ENCODE measurements at places on chromosomes 3 and 15. TPM values are rescaled to one million over a fixed set of nuclear protein-coding genes. Genes with fewer than 3 reads are reported as not detected.

GRCh38 chr3:190579514-190580137 lies 65.7 kb downstream of the IL1RAP start:
- H3K4me1 ChIP-seq = peaks cover 77% of the 10 kb centered on the region
- no peak overlapping the region for H3K4me3 ChIP-seq
- peaks cover 42% of the 10 kb centered on the region for H3K36me3 ChIP-seq
- no peak overlapping the region for H3K27ac ChIP-seq

GRCh38 chr15:67805666-67806516 lies 19.4 kb upstream of the SKOR1 start:
- no peak for DNase-seq
- H3K27ac ChIP-seq = no peak overlapping the region
- H3K4me3 ChIP-seq = no peak overlapping the region
- H3K27me3 ChIP-seq = no peaks in the 10 kb centered on the region

Gene IFT122
- 26.9 TPM for total RNA-seq

Gene NT5DC2
- 23.5 TPM for total RNA-seq

DNA sequence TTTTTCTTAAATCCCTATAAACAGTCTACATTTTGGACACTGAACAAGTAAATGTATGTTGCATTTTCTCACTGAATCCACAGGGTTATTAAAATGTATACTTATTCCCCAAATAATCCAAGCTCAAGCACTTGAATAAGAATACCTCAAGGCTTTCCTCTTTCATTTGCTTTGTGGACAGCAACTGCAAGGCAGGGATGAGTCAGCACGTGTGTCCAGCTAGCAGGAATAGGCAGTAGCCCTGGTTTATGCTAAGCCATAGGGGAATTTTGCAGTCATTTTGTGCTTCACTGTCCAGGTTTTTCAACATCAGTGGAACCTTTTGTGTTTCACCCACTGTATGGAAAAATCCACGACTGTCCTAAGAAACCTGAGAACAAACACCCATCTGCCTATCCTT lies 96.7 kb upstream of the KCNMB2 start:
- H3K4me1 ChIP-seq = no peaks in the 10 kb centered on the region
- no peaks in the 10 kb centered on the region for H3K27me3 ChIP-seq
- H3K27ac ChIP-seq = no peak overlapping the region

GRCh38 chr15:41561777-41562145 lies 2.7 kb downstream of the TYRO3 start:
- no peaks in the 10 kb centered on the region for H3K36me3 ChIP-seq
- H3K27ac ChIP-seq = no peak overlapping the region
- no peak for DNase-seq
- no peak overlapping the region for H3K4me3 ChIP-seq
- peaks cover 17% of the 10 kb centered on the region for H3K27me3 ChIP-seq

- no peaks in the 10 kb centered on the region for H3K4me1 ChIP-seq
- DNase-seq = no peak
- no peaks in the 10 kb centered on the region for H3K36me3 ChIP-seq
- no peak overlapping the region for H3K27ac ChIP-seq
- no peak overlapping the region for H3K4me3 ChIP-seq
- H3K27me3 ChIP-seq = no peaks in the 10 kb centered on the region
Measured at GRCh38 chr3:7734456-7734855, 767.2 kb upstream of the LMCD1 start.

DNA sequence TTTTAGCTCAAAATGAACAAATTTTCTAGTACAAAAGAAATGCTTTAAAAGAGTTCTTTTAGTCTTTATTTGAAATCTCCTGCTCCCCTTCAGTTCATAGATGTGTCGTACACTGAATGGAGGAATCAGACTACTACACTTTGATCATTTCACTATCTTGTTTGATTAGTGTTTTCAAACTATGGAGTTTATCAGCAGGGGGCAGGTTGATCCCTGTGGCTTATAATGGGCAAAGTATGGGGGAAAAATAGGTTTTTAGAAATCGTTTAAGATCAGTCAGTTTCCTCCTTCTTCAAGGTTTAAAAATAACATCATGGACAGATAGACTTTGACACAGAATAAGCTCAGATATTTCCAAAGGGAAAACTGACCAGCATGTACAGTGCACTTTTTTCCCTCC lies 701.7 kb downstream of the CADM2 start:
- no peak for DNase-seq
- H3K4me1 ChIP-seq = no peaks in the 10 kb centered on the region
- no peaks in the 10 kb centered on the region for H3K27me3 ChIP-seq
- no peak overlapping the region for H3K27ac ChIP-seq
- H3K4me3 ChIP-seq = no peak overlapping the region
- no peaks in the 10 kb centered on the region for H3K36me3 ChIP-seq

- DNase-seq = no peak
- H3K4me1 ChIP-seq = no peaks in the 10 kb centered on the region
- H3K4me3 ChIP-seq = no peak overlapping the region
- no peaks in the 10 kb centered on the region for H3K27me3 ChIP-seq
- no peak overlapping the region for H3K27ac ChIP-seq
- no peaks in the 10 kb centered on the region for H3K36me3 ChIP-seq
Measured at GRCh38 chr3:52181543-52181942, 16.4 kb upstream of the ALAS1 start.

Gene ZNF385D
- not detected for total RNA-seq

Gene EAF2
- total RNA-seq = 14.2 TPM

Gene ZIC1
- not detected for total RNA-seq

DNA sequence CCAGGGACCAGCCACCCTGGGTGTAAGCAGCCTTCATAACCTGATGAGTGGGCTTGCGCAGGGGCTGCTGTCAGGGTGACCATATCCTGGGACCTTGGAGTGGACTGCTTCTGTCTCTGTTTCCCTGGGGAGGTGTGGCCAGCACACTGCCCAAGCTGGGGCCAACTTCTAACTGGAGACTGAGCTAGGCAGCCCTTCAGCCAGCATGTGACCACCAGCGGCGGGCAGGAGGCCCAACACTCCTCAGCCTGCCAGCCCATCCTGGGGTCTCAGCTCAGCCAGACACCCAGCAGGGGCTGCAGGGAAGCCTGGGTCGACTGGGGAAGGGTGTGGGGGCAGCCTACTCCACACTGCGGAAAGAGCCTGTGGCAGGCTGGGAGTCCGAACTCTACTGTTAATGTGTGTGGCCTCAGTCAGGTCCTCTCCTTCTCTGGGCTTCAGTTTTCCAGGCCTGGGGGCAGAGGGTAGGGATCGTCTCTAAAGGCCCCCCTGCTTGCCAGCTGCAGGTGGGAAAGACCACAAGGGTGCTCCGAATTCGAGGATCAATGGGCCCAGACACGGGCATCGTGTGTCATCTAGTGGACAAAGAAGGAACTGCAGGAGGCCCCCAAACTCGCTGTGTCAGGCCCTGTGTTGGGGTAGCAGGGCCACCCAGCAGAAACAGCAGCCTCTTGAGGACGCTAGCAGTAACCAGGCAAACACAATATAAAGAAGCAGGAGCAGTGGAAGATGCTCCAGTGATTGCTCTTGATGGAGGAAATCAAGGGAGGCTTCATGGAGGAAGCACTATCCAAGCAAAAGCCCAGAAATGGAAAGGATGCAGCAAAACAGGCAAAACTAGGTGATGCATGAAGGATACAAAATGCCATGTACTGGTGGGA lies 2.0 kb upstream of the SEMA3G start:
- H3K27me3 ChIP-seq = no peaks in the 10 kb centered on the region
- peak; percentile 74 for DNase-seq
- peak overlapping the region; percentile 4 for H3K27ac ChIP-seq
- H3K4me3 ChIP-seq = no peak overlapping the region
- no peaks in the 10 kb centered on the region for H3K36me3 ChIP-seq
- H3K4me1 ChIP-seq = peaks cover 19% of the 10 kb centered on the region

DNA sequence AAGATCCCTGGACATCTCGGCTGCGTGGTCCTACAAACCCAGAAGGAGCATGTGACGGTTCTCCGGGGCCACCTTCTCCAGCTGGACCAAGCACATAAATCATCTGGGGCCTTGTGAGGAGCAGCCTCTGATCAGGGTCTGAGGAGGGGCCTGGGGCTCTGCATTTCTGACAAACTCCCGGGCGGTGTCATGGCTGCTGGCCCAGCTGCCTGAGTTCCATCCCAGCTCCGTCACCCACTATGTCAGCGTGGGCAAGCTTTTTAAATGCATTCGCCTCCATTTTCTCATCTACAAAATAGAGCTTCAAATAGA lies 126.3 kb upstream of the MEF2A start:
- no peaks in the 10 kb centered on the region for H3K36me3 ChIP-seq
- no peak for DNase-seq

Gene DNAH1
- total RNA-seq = 31.4 TPM

- H3K4me1 ChIP-seq = peaks cover 14% of the 10 kb centered on the region
- H3K36me3 ChIP-seq = peaks cover 6% of the 10 kb centered on the region
- no peak overlapping the region for H3K27ac ChIP-seq
- no peak overlapping the region for H3K4me3 ChIP-seq
- peaks cover 17% of the 10 kb centered on the region for H3K27me3 ChIP-seq
Measured at GRCh38 chr3:101131767-101132166, 138.5 kb upstream of the ABI3BP start.

Gene FANCD2OS
- not detected for total RNA-seq

GRCh38 chr15:69049976-69050375 lies 35.5 kb downstream of the NOX5 start:
- H3K27me3 ChIP-seq = peaks cover 23% of the 10 kb centered on the region
- DNase-seq = no peak
- no peak overlapping the region for H3K27ac ChIP-seq
- H3K4me1 ChIP-seq = no peaks in the 10 kb centered on the region
- no peak overlapping the region for H3K4me3 ChIP-seq
- no peaks in the 10 kb centered on the region for H3K36me3 ChIP-seq

GRCh38 chr3:34301313-34301712 lies 502.9 kb downstream of the PDCD6IP start:
- no peak overlapping the region for H3K4me3 ChIP-seq
- DNase-seq = no peak
- no peaks in the 10 kb centered on the region for H3K36me3 ChIP-seq
- peaks cover 11% of the 10 kb centered on the region for H3K27me3 ChIP-seq
- peaks cover 4% of the 10 kb centered on the region for H3K4me1 ChIP-seq

GRCh38 chr3:95994338-95994737 lies 820.1 kb upstream of the EPHA6 start:
- H3K27ac ChIP-seq = no peak overlapping the region
- no peak for DNase-seq

DNA sequence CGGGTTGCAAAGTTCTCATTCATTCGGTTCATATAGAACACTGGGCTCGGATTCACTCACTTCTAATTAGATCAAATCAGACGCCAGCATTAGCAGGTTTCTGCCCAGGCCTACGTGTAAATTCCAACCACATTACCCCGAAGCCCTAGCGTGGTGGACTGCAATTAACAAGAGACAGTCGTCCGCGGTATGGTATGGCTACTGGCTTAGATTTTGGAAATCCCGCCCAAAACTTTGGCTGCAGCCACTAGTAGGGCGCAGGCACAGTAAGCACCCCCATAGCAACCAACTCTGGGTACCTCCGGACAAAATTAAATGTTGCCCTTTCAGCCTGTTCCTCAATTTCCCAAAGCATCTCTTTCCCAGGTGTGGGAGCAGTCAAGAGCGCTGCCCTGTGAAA lies 771 bp downstream of the RARRES1 start:
- no peaks in the 10 kb centered on the region for H3K27me3 ChIP-seq
- DNase-seq = no peak
- peak overlapping the region; percentile 68 for H3K4me3 ChIP-seq
- H3K27ac ChIP-seq = no peak overlapping the region

GRCh38 chr3:194945508-194945907 lies 259.8 kb downstream of the FAM43A start:
- no peaks in the 10 kb centered on the region for H3K4me1 ChIP-seq
- H3K27ac ChIP-seq = no peak overlapping the region
- peaks cover 10% of the 10 kb centered on the region for H3K27me3 ChIP-seq
- peaks cover 2% of the 10 kb centered on the region for H3K36me3 ChIP-seq
- DNase-seq = no peak

DNA sequence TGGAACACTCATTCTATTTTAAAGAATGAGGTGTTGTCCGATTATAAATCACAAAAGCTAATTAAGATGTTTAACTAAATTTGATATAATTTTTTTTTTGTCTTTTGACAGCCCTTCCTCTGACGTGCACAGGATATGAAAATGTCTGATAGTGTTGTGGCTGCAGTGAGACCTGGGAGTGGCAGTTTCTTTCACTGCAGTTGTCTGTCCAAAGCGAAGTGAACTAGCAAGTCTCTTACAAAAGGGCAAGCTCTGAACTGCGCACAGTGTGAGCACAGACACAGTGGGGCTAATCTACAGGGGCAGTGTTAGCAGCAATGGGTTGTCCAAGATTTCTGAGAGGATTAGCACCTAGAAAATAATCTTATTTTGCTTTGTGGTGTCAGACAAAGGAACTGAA lies 29.1 kb upstream of the MYRIP start:
- H3K4me1 ChIP-seq = no peaks in the 10 kb centered on the region
- DNase-seq = no peak
- no peak overlapping the region for H3K27ac ChIP-seq
- H3K27me3 ChIP-seq = no peaks in the 10 kb centered on the region
- no peak overlapping the region for H3K4me3 ChIP-seq

Gene CCR9
- not detected for total RNA-seq

Gene STX19
- not detected for total RNA-seq

DNA sequence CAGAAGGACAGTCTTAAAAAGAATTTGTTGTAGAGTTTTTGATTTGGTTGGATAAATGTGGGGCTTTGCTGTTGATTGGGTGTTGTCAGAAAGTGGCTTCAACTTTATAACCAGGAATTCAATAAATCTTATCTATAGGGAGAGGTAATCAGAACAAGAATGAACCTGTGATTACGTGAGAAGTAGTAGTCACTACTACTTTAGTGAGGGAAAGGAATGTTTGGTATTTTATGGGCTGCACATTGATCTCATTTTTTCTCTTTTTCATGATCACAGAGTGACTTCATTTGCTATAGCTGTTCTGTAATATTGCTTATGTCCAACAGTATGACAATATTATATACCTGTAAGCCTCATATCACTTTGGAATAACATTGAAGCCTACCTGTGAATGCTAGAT lies 485.2 kb upstream of the BCHE start:
- H3K4me1 ChIP-seq = no peaks in the 10 kb centered on the region
- no peaks in the 10 kb centered on the region for H3K36me3 ChIP-seq
- H3K27me3 ChIP-seq = no peaks in the 10 kb centered on the region
- H3K27ac ChIP-seq = no peak overlapping the region
- H3K4me3 ChIP-seq = no peak overlapping the region

Gene ALDH1L1
- 0.21 TPM for total RNA-seq

Gene BBS4
- 19.0 TPM for total RNA-seq

GRCh38 chr3:14351617-14352001 lies 50.8 kb upstream of the SLC6A6 start:
- no peak overlapping the region for H3K4me3 ChIP-seq
- H3K27ac ChIP-seq = no peak overlapping the region
- DNase-seq = no peak
- no peaks in the 10 kb centered on the region for H3K27me3 ChIP-seq

DNA sequence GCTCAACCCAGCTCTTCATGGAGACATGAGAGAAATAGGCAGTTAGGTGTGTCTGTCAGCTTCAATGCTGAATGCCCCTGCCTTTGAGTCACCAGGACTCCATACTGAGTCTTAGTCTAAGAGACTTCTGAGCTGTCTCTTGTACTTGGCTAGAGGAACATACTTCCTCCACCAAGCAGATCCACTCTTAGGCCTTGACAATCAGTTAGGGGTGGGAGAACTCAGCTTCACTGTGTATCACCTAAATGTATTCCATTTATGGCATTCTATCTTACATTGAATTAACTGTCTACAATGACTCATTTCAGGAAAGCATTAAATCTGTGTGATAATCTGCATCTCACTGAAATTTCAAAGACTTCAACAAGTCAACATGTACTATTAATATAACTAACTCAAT lies 66.0 kb downstream of the STAC start:
- H3K4me1 ChIP-seq = no peaks in the 10 kb centered on the region
- DNase-seq = no peak
- no peak overlapping the region for H3K4me3 ChIP-seq
- no peaks in the 10 kb centered on the region for H3K36me3 ChIP-seq
- H3K27me3 ChIP-seq = no peaks in the 10 kb centered on the region

Gene GOLGA8R
- 2.7 TPM for total RNA-seq

- H3K4me3 ChIP-seq = no peak overlapping the region
- no peak for DNase-seq
- H3K4me1 ChIP-seq = peaks cover 14% of the 10 kb centered on the region
- no peak overlapping the region for H3K27ac ChIP-seq
- no peaks in the 10 kb centered on the region for H3K27me3 ChIP-seq
Measured at GRCh38 chr3:122886251-122886650, 91.4 kb downstream of the SLC49A4 start.
